HEK293T (cell line): ENCODE measurements at places on chromosomes 2 and 18.

GRCh38 chr2:181364492-181365170, 92.6 kb upstream of the ITGA4 start:
- DNase-seq = no peak

DNA sequence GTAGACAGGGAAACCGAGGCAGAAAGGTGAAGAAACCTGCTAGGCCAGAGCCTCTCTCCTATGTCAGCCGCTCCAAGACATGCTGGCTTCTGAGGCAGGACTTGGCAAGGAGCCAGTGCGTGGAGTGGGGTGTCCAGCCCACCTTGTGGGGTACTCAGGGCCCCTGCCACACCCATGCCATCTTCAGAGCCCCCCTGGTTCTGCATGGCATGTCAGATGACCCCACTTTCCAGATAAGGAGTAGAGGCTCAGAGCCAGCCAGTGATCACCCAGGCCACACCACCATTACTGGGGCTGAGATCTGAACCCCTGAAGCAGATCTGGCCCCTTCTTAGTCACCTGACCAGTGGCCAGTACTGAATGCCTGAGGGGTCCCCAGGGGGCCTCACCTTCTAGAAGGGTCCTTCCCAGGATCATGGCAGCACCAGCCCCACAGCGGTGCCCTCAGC, 14.7 kb downstream of the CROCC2 start:
- DNase-seq = no peak

DNA sequence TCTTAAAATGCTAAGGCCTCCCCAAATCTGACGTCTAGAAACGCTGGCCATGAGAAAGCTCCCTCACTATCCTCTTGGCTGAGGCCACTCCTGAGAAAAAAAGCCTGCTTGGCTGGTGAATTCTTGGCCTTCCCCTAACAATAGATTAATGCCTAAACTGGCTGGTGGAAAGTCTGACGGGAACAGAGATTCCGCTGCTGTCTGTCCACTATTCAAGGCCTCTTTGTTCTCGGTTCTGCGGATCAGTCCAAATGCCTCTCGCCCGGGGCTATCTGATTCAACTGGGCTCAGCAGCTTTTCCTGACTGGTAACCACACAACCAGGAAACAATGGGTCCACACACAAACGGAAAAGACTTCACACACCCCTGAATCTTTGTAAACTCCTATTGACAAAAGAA, 27.2 kb downstream of the PXDN start:
- no peak for DNase-seq

GRCh38 chr18:24818441-24818840, 358.0 kb downstream of the HRH4 start:
- no peak for DNase-seq

DNA sequence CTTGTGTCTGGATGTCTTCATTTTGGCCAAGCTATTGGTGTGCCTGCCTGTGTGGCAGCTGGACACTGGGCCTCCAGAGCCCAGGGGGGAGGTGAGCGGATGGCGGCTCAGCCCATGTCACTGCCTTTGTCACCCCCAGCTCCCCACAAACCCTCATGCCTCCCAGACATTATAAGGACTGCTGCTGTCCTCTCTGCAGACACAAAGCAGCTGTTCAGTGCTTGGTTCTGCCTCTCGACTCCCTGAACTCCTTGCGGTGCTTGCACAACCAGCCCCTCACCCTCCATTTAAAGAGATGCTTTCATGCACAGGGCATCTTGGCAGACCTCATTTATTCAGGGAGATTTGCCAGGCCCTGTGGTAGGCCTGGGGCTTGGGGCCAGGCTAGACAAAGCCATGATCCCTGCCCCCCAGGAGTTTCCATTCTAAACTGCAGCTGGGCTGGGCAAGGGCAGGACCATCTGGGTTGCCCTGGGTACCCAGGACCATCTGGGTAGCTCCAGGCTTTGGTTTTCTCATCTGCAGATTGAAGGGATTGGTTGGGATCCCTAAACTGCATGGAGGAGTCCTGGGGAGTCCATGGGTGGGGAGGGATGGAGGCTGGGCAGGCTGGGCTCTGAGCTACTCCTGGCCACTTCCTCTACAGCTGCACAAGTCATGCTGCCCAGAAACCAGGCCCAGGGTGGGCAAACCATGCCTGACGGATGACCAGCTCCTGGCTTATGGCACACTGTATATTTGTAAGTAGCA, 168.5 kb downstream of the CELF4 start:
- no peak for DNase-seq

GRCh38 chr2:33555681-33556080, 43.4 kb downstream of the FAM98A start:
- no peak for DNase-seq

DNA sequence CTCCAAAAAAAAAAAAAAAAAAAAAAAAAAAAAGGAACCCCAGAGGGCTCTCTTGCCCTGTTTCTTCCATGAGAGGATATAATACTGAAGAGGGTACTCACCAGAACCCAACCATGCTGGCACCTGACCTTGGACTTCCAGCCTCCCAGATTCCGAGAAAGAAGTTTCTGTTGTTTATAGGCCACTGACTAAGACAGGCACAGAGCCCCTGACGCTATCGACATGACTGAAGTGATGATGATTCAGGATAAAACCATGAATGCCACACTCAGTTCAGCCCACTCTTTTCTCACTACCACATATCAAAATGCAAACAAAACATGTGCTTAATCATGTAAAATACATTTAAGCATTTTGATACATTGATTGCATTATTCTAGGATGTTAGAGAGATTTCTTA, 66.1 kb upstream of the CDCA7 start:
- DNase-seq = no peak

DNA sequence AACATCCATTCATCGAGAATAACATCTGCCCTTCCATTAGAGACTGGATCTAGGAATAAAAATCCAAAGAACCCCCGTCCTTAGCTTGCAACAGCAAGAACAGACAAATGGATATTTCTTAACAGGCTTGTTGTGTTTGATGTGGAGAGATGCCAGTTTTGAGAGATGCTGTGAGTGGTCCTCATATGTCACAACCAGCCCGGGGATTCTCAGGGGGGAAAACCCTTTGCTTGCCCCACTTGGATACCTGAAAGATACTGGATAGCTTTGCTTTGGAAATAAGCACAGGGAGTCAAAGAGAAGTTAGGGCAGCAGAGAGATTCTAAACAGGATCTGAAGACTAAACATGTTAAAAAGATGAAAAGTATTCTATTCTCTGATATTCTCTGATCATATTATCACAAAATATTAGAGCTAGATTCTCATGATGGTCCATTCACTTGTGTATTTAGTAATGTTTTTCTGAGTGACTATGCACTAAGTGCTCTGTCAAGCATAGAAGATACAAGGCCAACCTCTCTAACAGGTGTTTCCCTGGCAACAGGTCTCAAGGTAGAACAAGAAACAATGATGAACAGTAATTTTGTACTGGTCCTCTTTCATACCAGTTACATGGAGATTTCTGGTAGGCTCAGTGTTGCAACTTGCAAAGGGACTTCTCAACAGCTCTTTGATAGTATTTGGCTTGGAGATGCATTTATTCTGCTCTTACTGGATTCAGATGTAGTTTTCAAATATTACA, 348.2 kb downstream of the MYCN start:
- DNase-seq = no peak

- no peak for DNase-seq
These were observed 12.8 kb downstream of the MTA3 start for GRCh38 chr2:42581257-42581656.

GRCh38 chr2:199811346-199811745, 39.6 kb downstream of the FTCDNL1 start:
- no peak for DNase-seq

- DNase-seq = no peak
These were observed 793.3 kb downstream of the PLCL1 start for GRCh38 chr2:198597648-198598047.

- no peak for DNase-seq
These were observed 29.3 kb downstream of the PDE11A start for GRCh38 chr2:178043266-178043665.

- DNase-seq = no peak
These were observed 90.0 kb downstream of the ZCCHC2 start for GRCh38 chr18:62612776-62613175.

DNA sequence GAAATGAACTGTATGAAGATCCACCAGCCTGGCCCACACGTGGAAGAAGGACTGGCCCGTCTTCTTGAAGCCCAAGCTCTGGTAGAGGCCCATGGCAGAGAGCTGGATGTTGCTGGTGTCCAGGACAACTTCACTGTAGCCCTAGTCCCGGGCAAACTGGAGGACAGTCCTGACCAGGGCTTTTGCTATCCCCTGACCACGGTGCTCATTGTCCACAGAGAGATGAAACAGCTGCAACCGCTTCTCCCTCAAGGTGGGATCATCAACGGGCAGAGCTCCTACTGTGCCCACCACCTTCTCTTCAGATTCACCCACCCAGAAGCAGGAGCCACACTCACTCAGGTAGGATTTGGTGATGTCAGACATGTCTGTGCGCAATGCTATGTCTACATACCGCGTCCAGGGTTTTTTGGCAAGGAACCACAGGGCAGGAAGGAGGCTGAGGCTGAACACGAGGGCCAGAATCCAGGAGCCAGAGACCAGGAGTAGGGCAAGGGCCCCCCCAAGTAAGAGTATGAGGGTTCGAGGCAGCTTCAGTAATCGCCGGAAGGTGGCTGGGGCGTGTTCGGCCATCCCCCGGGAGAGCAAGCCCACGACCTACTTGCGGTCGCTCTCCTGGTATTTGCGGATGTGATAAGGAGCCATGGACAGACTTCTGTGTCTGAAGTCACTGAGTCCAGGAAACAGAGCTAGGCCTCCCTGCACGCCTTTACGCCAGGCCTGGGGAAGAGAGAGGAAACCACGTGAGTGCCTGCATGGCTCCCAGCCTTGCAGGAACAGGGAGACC, 36.3 kb downstream of the TPRKB start:
- DNase-seq = no peak

DNA sequence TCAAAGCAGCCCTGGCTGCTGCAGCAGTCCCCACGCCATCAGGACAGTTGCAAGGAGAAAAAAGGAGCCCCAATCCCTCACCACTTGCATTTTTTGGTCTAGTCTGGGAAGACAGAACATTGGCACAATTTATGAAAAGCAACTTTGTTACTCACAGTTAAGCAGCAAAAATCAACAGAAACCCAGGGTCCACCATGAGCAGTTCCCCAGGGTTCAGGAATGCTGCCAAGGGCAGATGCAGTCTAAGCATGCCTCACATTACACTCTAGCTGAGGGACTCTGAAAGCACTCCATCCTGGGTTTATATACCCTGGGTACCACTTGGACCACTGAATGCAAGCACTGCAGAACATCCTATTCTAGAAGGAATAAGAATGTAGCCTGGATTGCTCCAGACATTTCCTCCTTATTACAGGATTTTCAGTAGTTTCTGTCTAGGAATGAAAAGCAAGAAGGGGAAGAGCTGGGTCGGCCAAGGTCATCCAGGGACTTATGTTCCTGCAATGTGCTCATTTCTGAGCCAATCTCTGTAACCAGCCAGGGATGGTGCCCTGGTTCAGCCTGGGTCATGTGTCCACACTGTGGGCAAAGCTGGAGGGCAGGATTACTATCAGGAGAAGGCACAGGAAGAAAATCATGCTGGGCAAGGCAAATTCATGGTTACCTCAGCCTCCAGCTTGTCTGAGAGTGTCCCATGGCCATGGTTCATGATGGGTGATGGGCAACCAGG, 19.5 kb upstream of the TMEM163 start:
- DNase-seq = no peak

- DNase-seq = peak; percentile 36
These were observed 380.6 kb downstream of the TSN start for GRCh38 chr2:122136056-122136455.

GRCh38 chr2:20877960-20878359, 55.1 kb upstream of the LDAH start:
- DNase-seq = no peak

- no peak for DNase-seq
These were observed 90.6 kb upstream of the HNMT start for GRCh38 chr2:137873536-137874244.

DNA sequence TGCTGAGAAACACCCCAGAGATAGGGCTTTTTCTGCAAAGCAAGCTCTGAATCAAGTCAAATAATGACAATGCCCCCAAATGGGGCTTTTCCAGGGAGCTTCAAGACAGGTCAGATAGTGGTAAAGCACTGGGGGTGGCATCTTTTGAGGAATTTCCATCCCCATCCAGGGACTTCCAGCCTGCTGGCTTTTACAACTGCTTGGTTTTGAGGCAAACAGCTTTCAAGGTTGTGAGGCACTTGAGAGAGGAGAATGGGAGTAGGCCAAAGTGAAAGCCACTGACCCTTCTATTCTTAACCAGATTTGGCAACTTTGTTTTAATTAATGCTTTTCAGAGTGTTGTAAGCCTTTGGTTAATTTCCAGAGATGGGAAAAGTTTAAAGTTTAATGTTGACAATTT, 762.0 kb upstream of the POU3F3 start:
- no peak for DNase-seq
